Stimulated activated CD8-positive, alpha-beta memory T cell treated with anti-CD3 and anti-CD28 coated beads, Interleukin-7, amount 100 ng/mL, for 1 hour (primary cell): ENCODE measurements at places on chromosomes 2 and 18.

- no peak for DNase-seq
Measured at GRCh38 chr2:231604101-231604684, 11.5 kb downstream of the TEX44 start.

GRCh38 chr2:109689182-109689930 is 75.2 kb downstream of the SOWAHC start:
- no peak for DNase-seq

GRCh38 chr18:11488175-11488574 is 121.2 kb upstream of the SLC35G4 start:
- no peak for DNase-seq

DNA sequence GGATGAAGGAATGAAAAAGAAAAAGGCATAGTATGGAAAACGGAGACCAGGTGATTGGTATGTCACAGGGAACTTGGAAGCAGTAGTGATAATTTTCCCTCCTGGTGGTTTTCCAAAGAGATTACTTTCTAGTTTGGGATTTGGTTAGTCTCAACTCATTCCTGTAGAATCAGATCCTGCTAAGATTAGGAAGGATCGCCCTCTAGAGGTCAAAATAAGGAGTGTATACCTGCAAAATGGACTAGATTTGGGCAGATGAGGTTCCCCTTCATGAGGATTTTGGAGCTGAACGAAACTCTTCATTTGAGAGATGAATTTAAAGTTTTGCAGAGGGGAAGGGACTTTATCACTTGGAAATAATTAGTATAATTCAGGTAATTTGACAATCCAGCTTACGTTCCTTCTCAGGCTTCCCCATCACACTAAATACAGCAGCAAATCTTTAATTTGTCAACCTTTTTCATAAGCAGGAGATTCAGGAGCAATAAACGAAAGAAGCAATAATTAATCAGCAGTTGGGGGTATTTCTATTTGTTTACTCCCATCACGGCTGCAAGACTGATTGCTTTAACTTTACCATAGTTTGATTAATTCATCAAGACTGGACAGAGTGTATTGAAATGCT is 65.2 kb downstream of the CCDC195 start:
- DNase-seq = no peak

GRCh38 chr2:6181926-6182325 is 489.7 kb downstream of the SOX11 start:
- DNase-seq = no peak

GRCh38 chr18:48803518-48803917 is 147.2 kb downstream of the SMAD7 start:
- no peak for DNase-seq

GRCh38 chr2:102547462-102547861 is 71.9 kb upstream of the SLC9A2 start:
- no peak for DNase-seq

DNA sequence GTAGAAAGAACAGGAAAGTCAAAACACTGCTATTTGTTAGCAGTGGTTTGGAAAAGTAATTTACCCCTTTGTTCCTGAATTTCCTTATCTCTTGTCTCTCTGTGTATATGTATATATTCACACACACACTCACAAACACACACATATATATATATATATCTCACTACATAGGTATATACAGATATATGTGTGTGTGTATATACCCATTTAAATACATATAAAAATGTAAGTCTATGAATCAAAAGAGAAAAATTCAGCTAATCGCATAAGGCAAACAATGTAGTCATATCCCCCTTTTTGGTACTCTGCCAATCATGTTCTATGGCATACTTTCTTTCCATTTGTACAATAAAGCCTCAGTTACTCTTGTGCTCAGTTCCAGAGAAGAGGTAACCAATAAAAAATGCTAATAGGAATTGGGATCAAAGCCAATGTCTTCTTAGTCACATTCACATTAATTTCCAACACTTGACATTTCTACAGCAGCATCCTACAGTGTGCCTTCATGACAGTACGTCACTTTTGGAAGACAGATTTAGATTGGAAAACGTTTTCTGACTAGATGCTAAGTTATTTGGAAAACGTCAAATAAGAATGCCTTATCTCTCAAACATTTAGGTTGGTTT is 94.6 kb downstream of the MC4R start:
- no peak for DNase-seq

GRCh38 chr2:230872968-230873660 is 8.4 kb downstream of the ITM2C start:
- DNase-seq = no peak

GRCh38 chr2:127196998-127197397 is 23.1 kb downstream of the CYP27C1 start:
- no peak for DNase-seq

- no peak for DNase-seq
Measured at GRCh38 chr2:102967451-102967850, 205.6 kb downstream of the TMEM182 start.

GRCh38 chr2:44623622-44624351 is 262.0 kb downstream of the CAMKMT start:
- DNase-seq = no peak

GRCh38 chr2:128472789-128473174 is 154.1 kb upstream of the HS6ST1 start:
- no peak for DNase-seq

GRCh38 chr2:16167870-16168426 is 227.6 kb downstream of the MYCN start:
- no peak for DNase-seq

GRCh38 chr2:241925277-241925676 is 55.7 kb downstream of the RTP5 start:
- DNase-seq = no peak

DNA sequence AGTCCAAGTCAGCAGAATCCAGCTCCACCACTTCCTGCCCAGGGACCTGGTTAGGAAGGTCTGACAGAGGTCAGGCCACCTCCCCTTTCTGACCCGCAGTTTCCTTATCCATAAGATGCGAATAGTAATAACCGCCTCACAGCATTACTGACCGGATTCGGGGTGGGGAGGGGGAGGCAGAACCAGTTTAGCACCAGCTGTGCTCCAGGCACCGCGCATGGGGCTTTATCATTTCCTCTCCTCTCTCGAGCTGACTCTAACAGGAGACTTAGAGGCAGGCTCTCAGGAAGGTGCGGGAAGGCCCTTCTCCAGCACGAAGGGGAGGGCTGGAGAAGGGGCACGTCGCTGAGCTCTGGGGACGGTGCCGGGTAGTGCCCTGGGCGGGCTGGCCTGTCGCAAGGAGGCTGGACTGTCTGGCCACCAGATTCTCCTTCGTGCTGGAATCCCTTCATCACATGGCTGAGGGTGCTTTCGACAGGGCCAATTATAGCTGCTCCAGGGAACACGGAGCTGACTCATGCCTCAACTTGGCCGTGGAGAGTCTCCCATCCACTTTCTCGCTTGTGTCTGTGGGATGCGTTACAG is 5.7 kb downstream of the EHD3 start:
- DNase-seq = no peak

DNA sequence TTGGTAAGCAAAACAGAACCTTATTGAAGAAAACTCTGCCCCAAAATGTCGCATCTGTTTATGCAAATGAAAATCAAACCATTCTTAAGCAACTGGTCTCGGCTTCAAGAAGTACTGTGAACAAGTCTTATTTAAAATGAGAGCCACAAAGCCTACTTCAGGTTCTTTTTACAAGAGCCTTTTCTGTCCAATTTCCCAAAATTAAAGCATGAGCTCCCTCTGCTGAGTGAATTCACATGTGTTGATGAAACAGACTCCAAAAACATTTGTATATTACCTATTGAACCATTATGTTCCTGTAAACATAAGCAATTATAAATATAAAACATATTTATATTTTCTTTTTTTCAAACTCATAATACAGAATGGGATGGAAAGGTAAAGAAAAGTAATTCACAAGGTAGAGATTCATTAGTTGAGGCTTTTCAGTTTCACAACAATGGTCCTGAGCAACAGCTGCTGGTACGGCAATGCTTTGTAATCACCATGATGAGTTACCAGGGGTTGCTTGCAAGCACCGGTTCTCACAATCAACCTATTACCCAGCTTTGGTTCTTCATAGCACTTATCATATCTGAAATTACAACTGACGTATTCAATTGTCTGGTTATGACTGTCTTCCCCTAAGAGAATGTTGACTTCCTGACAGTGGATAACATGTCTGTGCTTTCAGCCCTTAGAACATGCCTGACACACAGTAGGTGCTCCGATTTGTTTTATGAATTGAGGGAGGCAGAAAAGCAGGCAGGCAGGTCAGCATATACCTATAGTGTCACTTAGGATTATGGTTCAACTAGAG is 108.4 kb upstream of the BZW1 start:
- no peak for DNase-seq

DNA sequence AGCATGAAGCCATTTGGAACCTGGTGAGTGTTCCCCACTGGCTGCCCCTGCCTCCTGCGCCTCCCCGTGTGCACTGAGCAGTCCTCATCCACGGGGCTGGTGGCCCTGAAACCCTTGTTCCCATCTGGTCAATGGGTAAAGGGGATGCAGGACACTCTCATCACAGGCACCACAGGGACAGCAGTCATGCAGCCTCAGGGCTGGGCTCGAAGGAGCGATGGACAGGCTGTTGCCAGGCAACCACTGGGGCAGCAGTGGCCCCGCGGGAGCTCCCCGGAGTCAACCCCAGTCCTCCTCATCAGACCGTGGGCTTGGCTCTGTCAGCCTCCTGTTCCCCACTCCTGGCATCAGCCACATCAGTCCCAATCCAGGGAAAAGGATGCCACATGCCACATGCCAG is 509.5 kb downstream of the EIPR1 start:
- no peak for DNase-seq

- DNase-seq = no peak
Measured at GRCh38 chr2:32617599-32618189, 10.2 kb upstream of the TTC27 start.

DNA sequence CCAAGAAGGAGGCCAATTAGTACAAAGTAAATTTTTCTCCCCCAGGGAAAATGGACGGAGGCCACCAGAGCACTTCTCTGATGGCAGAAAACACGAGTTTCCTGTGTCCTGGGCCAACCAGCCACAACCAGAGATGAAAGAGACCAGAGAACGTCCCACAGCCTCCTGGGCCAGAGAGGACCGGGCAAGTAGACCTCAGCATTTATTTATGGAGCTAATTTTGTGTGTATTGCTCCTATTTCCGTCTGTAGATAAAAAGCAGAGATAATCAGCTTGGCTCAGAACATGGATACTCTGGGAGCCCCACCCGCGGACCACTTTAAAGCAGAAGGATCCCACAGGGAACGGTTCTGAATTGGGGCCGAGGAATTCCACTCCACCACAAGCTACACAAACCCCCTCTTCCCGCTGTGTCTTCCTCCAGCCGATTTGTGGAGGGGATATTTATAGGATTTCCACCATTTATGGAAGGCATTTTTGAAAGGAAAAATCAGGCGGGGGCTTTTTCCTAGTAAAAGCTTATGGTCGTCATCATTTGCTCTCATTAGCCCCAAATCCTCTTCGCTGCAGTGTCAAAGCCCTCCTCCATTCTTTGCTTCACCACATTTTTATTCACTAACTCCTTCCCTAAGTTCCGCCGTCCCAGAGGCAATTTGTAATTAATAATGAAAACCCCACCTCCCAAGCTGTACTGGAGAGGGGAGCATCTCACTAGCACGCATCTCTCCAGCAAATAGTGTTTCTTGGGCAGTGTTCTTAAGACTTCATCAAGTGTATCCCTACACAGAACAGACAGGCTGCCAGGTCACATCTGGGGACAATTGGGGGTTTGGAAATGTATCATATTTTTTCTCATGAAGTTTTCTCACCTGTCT is 43.7 kb upstream of the TWIST2 start:
- no peak for DNase-seq

DNA sequence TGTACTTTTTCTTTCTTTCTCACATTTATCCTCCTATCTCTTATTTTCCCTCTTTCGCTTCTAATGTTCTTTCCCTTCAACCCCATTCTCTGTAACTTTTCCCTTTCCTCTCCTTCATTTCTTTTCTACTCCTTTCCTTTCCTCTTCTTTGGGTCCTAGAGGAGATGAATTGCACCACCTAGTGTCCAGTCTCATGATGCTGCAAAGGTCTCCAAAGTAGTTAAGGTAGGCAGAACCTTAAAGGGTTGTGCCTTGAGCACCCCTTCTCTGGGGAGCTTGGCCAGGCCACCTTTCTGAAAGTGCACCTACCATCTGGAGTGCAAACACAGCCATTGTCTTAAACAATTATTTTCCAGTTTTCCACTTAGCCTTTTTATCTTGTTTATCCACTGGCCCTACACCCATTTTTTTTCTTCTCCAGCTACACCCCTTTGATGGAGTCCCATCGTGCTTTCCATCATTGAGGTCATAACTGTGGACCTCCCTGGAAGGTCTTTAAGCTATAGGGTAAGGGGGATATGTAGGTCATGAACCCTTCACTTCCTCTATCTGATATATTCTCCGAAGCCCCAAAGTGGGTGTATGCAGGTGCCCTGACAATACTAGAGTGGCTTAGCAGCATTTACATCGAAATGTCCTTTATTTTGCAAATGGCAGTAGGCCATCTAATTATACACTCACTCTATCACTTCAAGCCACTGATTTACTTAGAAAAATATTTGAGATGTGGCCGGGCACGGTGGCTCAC is 155.9 kb downstream of the ESCO1 start:
- DNase-seq = no peak

- no peak for DNase-seq
Measured at GRCh38 chr2:163664610-163665009, 71.2 kb downstream of the FIGN start.

- DNase-seq = no peak
Measured at GRCh38 chr2:43408407-43409160, 182.2 kb upstream of the ZFP36L2 start.

DNA sequence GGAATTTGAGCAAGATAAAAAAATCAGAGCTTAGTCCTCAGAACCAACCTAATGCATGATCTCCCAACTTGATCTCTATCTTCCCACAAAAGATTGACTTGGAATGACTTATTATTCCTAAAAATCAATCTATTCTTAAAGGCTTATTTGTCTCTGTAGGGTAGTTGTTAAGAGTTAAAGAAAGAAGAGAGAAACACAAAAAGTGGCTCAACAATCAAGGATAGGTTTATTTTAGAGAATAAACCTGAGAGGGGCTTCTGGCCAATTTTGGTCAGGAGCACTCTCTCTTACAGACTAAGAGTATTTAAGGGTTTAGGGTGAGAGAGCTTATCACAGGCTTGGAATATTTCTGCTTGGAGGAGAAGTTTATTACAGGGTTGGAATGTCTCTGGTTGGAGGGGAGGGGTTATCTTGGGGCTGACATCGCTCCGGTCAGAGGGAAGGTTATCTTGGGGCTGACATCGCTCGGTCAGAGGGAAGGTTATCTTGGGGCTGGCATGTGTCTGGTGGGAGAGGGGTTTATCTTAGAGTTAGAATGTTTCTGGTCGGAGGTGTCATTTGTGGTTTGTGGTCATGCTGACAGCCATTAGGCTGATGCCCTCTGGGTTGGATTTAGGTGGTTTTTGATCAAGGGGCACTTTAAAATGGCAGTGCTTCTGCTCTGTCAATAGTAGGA is 2.4 kb upstream of the MFF start:
- no peak for DNase-seq

- no peak for DNase-seq
Measured at GRCh38 chr2:200199005-200199404, 107.5 kb upstream of the SPATS2L start.

DNA sequence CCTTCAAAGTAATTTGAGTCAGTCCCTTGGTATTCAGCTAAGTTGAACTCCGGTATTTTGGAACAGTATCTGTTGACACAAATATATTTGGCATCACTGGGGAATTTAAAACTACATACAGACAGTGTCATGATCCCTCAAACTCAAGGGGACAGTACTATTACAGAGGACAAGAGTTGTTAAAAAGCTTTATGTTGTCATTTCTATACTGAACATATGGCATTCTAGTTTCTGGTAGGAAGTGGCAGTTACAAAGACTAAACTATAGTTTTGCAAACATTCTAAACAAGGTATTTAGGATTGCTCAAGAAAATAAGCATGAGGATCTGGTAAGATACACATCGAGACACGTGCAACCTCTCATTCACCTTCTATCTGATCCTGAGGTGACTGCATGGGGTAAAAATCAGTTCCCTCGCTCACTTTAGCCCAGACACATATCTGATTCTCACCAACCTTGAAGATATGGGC is 16.6 kb upstream of the CCNYL1 start:
- no peak for DNase-seq
